ENCODE measurements at places on chromosomes 5 and 9.

GRCh38 chr5:148583421-148583965, 70.8 kb downstream of the HTR4 start:
- DNase-seq: no peak

DNA sequence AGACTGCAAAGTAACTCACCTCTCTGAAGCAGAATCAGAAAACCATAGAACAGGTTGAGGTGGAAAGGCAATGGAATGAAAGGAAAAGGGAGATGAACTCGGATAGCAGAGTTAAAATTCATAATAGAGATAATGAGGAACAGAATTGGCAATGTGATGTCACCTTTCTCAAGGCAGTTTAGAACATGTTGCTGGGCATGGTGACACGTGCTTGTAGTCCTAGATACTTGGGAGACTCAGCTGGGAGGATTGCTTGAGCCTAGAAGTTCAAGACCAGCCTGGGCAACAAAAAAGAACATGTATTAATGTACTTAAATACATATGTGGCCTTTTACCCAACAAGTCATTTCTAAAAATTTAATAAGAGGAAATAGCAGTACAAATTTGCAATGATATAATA, 81.6 kb upstream of the MIER3 start:
- DNase-seq: no peak

DNA sequence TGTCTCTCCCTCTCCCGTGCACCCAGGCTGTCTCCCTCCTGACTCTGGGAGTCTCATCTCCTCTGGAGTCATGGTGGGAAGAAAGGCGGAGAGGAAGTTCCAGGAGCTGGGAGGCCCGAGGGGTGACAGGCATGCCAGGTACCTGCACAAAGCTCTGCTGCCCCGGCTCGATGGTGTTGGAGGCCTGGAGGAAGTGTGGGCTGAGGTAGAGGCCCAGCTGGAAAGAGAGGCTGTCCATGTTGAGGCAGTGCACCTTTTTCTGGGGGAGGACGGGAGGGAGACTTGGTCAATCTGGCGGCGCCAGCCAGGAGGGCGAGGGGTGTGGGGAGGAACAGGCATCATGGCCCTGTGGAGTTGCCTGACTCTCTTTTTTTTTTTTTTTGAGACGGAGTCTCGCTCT, 15.9 kb downstream of the FPGS start:
- DNase-seq: no peak

GRCh38 chr5:74333430-74333829, 307.1 kb downstream of the ENC1 start:
- no peak for DNase-seq

GRCh38 chr5:168819004-168819621, 239.9 kb upstream of the PANK3 start:
- DNase-seq: peak; percentile 59

GRCh38 chr5:52760695-52761366, 26.9 kb upstream of the ITGA1 start:
- no peak for DNase-seq

DNA sequence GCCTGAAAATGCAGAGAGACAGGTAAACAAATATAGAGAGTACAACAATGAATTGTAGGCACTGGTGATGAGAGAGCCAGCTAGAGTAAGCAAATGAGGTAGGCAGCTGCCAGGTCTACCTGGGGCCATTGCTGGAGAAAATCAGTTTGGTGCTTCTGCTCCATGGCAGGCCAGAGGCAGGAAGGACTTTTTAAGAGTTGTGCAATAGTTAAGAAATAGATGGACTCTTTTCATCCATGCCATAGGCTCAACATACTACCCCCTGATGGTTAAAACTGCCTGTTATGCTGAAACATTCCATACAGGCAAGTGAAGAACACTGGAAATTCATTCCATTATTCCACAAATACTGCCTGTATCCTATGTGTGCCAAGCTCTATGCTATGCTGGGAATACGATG, 86.5 kb upstream of the CCDC112 start:
- DNase-seq: no peak

GRCh38 chr5:134007581-134008265, 2.9 kb upstream of the VDAC1 start:
- no peak for DNase-seq

DNA sequence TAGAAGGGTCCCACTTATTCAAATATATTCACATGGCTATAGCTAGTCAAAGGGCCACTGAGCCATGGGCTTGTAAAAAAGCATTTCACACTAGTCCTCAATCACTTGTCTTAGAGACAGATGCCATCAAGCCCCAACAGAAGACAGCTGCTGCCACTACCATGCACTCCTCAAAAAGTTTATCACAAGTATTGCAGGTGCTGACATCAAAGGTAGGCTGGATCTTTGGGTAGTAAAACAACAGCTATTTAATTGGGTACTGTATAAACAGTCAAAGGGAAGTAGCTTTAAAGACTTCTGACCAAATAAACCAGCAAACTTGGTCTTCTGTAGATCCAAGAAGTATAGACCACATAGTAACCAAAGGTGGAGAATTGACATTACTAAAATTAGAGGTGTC, 59.2 kb upstream of the FER start:
- no peak for DNase-seq

DNA sequence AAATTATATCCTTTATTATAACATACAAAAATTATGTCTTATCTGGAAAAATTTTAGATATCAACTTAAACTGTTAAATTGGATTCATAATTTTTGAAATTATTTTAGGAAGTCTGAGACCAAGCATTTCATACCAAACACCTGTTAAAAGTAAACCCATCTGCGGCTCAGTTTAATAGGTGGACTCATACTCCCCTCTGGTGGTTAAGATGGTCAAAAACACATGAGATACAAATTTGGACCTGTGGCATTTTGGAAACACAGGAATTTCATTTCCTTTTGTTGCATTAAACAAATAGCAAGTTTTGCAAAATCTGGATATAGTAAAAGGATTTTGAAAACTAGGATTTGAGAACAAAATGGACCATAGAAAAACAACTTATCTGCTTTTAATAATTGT, 53.7 kb downstream of the RGMB start:
- peak; percentile 52 for DNase-seq

DNA sequence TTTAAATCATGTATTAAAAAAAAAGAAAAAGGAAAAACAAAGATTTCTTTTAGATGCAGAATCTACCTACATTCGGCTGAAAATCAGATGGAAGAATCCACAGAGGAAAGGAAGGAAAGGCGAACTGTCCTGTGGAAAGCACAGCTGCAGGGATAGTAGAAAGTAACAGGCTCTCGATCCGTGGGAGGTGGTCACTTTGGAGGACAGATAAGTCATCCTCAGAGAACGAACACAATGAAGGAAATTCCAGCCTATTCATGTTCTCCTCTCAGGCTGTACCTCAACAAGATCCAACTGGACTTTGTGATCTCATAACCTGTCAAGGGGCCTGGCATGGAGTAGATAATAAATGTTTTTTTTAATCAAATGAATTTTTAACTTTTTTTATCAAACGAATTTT, 72.8 kb downstream of the NR6A1 start:
- no peak for DNase-seq

DNA sequence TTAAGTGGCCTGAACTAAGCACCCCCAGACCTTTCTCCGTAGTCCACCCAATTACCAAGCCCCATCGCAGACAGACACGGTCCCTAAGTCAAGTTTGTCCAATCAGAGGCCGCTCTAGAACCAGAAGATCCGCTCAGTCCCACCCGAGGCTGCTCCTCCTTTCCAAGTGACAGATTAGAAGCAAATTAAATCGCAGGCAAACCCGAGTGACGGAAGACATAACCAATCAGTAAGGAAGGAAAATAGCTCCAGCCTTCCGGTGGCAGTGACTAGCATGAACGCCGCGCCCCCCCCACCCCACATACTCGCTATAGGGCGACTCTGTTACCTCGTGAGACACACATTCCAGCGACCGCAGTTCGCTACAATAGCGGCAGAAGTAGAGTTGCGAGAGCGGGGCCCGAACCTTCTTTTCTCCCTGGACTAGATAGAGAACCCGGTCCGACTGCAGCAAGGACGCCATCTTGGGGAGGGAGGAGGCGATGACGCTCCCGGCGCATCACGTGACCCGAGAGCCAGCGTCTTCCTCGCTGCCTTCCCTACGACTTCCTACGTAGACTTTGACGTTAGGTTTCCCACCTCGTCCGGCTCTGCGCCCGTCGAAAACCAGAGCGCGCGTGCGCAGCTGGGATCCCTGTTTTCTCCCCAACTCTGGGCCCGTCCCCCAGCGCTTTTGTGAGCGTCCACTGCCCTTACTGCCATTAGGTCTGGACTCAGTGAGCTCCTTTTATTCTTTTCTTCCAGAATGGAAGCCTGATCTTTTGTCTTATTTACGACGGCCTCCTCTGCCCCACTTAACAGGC, at the start of gene DCTN4:
TSS of gene DCTN4 (minus strand) at position 487 of the 803 bp plus-strand sequence. CDS start at position 463, 24 bp downstream.
- peak; percentile 100 for DNase-seq

- peak; percentile 60 for DNase-seq
Observed at GRCh38 chr5:93164690-93165089, 416.3 kb downstream of the NR2F1-AS1 start.

GRCh38 chr5:84253946-84254345, 130.7 kb downstream of the EDIL3 start:
- peak; percentile 72 for DNase-seq

DNA sequence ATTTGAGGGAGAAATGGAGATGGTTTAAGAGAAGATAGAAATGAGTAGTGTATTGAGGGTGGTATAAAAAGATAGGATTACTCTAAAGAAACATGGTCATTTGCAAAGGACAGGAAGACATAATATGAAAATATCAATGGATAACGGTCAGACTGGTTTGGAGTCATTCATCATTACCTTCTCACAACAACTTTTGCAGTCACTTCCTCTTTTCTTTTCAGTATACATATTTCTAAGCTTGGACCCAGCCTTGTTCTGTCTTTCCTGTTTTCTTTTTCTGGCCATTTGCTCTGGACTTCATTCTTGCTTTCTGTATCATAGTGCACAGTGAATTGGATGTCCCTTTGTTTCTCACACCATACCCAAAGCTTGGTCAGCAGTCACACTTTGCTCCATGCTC, 966.5 kb upstream of the TYRP1 start:
- DNase-seq: no peak

DNA sequence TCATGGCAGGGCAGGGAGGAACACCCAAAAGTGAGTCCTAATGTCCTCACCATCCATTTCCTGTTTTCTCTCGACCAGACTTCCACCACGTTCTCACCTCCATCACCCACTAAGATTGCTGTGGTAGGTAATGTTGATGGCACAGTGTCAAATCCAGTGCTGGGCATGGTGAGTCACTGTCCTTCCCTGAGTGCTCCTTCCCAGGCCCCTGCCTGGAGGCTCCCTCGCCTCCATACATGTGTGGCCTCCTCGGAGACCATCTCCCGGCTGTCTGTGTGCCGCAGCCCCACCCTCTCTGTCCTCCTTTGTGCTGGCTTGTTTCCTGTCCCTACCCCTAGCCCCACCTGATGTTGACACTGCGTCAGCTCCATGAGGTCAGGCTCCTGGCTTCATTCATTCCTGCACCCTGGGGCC, 177.5 kb downstream of the SYK start:
- no peak for DNase-seq

DNA sequence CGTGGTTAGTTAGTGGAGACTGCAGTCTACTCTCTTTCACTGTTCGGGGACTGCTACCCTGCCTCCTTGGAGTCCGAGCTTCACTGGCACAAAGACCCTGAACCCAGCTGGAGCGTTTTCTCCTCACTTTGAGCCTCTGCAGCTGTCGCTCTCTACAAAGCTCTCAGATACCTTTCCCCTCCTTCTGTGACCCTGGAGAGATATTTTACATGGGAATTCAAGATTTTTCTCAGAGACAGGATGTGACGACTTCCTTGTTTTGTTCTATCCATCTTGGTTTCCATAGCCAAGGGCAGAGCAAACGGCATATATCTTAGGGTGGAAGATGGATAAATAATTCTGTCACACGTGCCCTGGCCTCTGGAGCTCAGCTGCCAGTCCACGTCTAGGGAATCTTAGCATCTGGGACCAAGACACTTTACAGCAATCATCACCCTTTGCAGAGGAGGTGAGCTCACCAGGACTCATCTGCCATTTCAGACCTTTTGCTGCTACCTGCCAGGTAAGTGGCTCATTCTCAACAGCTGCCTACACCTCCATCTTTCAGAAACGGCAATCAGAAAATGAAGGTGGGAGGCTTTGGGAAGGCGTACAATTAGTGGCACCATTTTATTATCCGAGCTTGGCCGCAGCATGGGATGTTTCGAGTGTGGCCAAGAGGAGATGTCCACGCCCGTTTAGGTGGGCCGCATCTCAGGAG, at the start of gene BTNL9:
TSS of gene BTNL9 (plus strand) at position 336 of the 700 bp plus-strand sequence. CDS start 5,224 bp downstream, outside the sequence.
- DNase-seq: no peak

- no peak for DNase-seq
Observed at GRCh38 chr5:33235304-33235703, 205.5 kb upstream of the TARS1 start.

- DNase-seq: peak; percentile 81
Observed at GRCh38 chr9:122016744-122017143, 76.4 kb downstream of the TTLL11 start.

GRCh38 chr9:35516479-35516878, 26.6 kb downstream of the RUSC2 start:
- peak; percentile 20 for DNase-seq

- DNase-seq: no peak
Observed at GRCh38 chr9:137731947-137732813, 113.4 kb downstream of the EHMT1 start.

- DNase-seq: no peak
Observed at GRCh38 chr5:180526269-180526668, 32.1 kb downstream of the CNOT6 start.

DNA sequence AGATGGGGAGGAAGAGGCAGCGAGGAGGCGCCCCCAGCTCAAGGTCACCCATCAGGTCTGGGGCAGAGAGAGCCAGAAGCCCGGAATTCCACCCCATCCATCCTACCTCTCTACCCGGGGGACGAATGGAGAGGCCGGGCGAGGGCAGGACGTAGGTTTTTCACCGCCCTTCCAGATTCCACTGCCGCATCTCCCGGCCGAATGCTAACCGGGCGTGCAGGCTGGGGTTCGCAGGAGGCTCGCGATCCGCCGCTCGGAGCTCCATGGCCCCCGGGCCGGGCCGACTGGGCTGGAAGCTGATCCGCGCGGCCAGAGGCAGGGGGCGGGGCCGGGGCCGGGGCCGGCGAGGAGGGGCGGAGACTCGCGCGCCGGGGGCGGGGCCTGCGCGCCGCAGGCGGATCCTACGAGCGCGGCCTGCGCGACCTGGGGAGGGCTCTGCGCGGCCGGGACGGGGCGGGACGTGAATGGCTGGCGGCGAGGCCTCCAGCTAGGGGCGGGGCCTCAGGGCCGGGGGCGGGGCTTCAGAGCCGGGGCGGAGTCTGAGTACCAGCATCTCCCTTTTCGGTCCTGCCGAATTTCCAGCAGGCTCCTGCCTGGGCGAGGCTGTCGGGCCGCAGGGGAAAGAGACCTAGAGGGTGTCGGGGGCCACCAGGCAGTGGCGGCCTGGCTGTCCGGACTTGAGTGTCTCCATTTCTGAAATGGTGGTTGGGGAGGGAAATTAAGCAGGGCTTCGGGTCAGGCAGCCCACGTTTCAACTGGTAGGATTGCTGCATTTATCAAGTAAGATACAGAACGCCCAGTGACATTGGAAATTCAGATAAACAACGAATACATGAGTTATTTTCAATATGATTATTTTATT, at the start of gene ST6GALNAC4:
TSS of gene ST6GALNAC4 (minus strand) at position 322 of the 862 bp plus-strand sequence. CDS start 622 bp downstream, outside the sequence.
- DNase-seq: peak; percentile 96

- no peak for DNase-seq
Observed at GRCh38 chr5:89173528-89173927, 290.5 kb upstream of the MEF2C start.

Measured in G401 (cell line).